Activated CD4-positive, alpha-beta T cell treated with anti-CD3 and anti-CD28 coated beads for 24 hours (primary cell): ENCODE measurements at places on chromosomes 1 and 21.

GRCh38 chr1:234721476-234722269 lies 111.7 kb upstream of the IRF2BP2 start:
- DNase-seq, result no peak

GRCh38 chr1:25123551-25123950 lies 108.8 kb downstream of the SYF2 start:
- no peak for DNase-seq

- DNase-seq, result no peak
Observed at GRCh38 chr1:207973898-207974568, 63.1 kb upstream of the CD34 start.

DNA sequence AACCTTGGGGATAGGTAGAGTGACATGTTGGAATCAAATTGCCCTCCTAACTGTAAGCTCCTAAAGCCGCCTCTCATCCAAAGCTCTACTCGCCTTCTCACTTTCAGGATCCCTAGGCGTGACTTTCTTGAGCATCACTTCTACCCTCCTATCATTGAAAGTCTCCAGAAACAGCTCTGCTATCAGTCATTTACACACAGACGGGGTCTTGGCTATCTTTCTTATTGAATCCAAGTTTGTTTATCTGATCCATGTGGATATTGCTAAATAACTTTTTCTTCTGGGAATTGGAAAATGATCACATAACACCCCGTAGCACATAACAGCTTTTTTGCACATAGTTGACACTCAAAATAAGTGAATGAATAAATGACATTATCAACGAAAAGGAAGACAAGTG lies 216.4 kb upstream of the KIAA0040 start:
- DNase-seq, result no peak

- no peak for DNase-seq
Observed at GRCh38 chr1:19877821-19878636, 4.2 kb upstream of the OTUD3 start.
